NCI-H1105 (cell line): ENCODE measurements at places on chromosomes 2 and 18.

DNA sequence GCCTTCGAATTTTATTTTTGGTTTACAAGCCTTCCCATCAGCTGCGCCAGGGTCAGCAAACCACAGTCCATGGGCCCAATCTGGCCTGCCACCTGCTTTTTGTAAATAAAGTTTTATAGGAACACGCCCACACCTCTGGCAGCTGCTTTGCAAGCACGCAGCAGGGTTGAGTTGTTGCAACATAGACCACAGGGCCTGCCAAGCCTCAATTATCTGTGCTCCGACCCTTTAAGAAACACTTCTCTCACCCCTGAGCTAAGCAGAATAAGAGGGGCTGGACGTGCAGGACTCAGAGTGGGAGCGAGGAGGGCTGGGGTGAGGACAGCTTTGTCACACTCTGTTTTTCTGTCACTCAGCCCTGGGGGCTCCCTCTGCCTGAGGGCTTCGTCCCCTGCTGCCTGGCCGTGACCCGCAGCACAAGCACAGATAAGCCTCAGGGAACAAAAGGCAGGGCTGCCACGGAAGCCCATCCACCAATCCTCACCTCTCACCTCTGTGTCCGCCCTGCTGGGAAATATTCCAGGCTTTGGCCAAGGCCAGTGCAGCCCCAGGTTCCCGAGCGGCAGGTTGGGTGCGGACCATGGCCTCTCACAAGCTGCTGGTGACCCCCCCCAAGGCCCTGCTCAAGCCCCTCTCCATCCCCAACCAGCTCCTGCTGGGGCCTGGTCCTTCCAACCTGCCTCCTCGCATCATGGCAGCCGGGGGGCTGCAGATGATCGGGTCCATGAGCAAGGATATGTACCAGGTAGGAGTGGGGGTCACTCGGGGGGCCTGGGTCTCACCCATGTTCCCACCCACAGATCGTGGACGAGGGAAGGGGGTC is at the start of gene AGXT:
Gene AGXT, plus strand, starts transcription at position 539 of the 823 bp plus-strand sequence. Its CDS starts 42 bp downstream, at position 581.
- no peak for DNase-seq

DNA sequence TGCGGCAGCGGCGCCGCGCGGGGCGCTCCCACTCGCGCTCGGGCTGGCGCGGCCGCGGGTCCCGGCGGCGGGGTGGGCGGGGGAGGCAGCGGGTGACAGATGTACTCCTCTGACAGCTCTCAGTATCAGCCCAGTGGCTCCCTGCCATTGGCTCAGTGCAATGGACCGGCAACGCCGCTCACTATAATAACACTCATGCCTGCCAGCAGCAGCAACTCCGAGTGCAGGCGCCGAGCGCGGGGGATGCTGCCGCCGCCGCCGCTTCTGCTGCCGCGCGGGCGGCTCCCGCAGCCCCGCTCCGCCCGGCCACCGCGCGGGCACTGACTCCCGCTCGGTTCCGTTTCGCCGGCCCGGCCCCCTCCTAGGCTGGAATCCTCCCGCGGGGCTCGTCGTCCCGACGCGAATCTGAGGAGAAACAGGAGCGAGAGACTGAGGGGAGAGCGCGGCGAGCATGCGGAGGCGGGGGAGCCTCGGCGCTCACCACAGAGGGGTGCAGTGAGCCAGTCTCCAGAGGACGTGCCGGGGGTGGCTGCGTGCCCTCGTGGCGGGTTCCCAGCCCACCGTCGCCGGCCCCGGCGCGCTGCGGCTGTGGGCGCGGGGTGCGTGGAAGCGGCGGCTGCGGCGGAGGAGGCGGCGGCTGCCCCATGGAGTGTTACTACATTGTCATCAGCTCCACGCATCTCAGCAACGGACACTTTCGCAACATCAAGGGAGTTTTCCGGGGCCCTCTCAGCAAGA is at the start of gene ZNF804A:
Gene ZNF804A, plus strand, starts transcription at position 214 of the 738 bp plus-strand sequence. Its CDS starts 431 bp downstream, at position 645.
- peak; percentile 57 for DNase-seq

- DNase-seq = no peak
Measured at GRCh38 chr2:135373702-135374101, 157.3 kb downstream of the ZRANB3 start.

DNA sequence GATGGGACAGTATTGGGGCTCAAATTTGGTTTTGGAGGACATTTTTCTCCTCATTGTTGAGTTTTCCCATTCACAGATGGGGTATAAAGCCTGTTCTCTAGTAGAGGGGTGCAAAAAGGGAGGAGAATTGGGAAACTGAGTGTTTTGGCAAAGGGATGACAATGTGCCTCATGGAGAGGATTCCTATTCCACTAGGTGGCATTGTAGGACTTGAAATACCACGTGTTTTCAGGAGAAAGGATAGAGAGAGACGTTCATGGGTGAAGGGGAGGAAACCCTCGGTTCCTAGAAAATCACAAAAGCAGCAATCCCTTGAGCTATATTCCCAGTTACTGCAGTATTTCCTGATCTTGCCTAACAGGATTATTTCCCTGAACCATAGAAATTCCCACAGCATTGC is 113.7 kb upstream of the SRD5A2 start:
- DNase-seq = no peak

DNA sequence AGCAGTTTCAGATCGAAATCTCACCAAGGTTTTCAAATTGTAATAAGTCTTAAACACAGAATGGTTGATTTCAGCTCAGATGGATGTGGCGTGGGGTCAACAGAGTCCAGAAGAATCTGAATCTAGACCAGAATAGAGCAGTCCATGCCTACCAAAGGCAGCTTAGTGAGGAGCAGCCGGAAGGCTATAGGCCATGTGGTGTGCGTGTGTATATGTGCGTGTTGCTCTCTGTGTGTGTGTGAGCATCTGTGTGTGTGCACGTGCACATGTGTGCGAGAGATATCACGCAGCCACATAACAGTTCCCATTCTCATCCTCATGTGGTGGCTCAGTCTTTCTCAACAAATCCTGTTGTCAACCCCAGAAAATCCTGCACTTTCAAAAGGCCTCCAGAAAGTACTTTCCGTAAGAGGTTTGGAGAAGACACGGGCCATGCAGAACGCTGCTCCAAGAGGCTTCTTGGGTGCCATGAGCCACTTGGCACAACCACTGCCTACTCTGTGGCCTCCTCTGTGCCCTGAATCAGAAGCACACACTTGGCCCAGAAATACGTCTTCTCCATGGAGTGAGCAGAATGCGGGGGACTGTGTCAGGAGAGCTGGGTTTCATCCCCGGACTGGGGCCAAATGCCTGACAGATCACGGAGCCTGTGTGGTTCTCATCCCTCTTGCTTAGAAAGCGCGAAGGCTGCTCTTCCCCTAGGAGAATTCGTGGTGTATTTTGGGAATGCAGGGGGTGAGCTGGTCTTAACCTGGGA is 67.3 kb downstream of the ACKR3 start:
- no peak for DNase-seq

DNA sequence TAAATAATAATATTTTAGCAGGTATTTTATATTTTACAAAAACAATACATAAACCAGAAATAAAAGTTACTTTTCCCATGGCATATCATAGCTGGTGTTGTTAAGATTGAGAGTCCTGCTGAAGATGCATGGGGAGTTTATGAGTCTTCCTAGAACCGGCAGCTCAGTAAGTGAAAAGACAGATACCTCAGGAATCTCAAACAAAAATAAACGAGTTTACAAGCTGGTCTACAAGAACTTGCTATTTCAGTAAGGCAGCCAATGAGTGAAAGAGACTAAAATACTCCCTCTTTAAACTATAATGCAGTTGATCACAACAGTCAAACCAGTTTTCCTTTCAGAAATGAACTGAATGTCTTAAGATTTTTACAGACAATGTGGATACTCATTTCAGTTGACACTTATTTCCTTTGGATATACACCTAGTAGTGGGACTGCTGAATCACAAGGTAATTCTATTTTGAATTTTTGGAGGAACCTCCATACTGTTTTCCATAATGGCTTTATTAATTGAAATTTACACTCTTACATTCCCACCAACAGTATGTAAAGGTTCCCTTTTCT is 8.9 kb downstream of the GAREM1 start:
- no peak for DNase-seq

- no peak for DNase-seq
Measured at GRCh38 chr2:164155558-164155957, 419.8 kb upstream of the FIGN start.

- DNase-seq = no peak
Measured at GRCh38 chr18:22179174-22179573, 9.8 kb downstream of the GATA6 start.

GRCh38 chr2:234313558-234313957 is 183.3 kb downstream of the ARL4C start:
- DNase-seq = no peak

- no peak for DNase-seq
Measured at GRCh38 chr18:5410582-5410981, 115.1 kb upstream of the ZBTB14 start.

DNA sequence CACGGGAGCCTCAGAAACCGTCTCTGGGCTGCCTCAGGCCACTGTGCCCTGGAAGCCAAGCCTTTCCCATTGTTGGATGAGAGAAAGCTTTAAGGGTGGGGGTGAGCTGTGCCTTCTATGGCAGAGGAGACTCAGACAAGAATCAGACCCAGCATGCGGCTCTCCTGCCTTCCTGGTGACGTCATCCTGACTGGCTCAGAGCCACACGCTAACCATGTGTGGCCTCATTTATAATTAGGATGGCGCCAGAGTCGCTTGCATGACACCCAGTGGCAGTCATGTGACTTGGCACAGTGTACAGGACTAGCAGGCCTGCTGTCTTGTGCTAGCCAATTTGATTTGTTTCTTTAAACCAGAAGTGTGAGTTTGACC is 99.1 kb downstream of the SH3BP4 start:
- DNase-seq = peak; percentile 97

- no peak for DNase-seq
Measured at GRCh38 chr2:230140667-230141066, 71.9 kb upstream of the SLC16A14 start.

DNA sequence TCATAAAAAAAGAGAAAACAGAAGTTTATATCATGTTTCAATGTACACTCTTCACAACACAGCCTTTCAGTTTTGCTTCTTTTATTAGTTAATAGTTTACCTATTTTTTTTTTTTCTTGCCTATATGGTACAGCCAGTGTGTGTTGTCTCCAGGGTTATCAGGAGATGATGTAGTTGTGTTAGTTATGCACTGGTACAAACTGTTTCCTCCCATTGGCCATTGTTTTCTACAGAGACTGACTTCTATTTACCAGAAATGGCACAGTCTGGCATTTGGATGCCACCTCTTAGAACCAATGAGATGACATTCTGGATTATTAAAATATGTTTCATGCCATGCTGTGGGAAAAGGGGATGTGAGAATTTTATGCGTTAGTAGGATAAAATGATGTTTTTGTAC is 339.4 kb downstream of the PLCL1 start:
- no peak for DNase-seq

DNA sequence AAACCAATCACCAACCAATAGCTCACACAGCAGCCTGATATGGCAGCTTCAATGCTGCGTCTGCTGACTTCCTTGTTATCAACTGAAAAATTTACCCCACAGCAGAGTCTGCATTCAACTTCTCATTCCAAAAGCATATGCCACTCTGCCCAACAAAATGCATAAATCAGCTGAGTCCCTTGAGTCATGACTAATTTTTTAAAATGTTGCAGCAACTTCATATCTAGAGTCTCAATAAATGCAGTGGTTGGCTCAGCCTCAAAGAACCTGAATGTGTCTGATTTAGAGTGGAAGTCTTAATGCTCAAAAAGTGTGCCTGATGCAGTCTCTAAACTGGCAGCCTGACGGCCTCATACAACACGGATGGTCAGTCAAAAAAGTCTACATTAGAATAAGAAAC is 46.5 kb downstream of the FARSB start:
- DNase-seq = no peak

DNA sequence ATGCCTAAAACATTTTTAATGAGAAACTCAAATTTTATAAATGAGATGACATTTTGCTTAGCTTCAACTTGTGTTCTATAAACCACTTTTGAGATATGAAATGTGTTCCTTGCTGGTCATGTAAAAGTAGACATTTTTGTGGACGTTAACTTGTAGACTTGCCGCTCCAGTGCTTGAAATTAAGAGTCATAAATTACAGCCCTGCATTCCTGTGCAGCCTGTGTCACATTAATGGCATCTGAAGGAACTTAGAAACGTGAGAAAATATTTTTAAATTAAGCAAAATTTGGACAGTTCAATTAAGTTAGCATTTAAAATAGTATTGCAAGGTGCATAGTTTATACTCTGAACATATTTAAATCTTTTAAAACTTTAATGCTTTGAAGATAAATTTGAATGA is 98.3 kb upstream of the LDLRAD4 start:
- no peak for DNase-seq

DNA sequence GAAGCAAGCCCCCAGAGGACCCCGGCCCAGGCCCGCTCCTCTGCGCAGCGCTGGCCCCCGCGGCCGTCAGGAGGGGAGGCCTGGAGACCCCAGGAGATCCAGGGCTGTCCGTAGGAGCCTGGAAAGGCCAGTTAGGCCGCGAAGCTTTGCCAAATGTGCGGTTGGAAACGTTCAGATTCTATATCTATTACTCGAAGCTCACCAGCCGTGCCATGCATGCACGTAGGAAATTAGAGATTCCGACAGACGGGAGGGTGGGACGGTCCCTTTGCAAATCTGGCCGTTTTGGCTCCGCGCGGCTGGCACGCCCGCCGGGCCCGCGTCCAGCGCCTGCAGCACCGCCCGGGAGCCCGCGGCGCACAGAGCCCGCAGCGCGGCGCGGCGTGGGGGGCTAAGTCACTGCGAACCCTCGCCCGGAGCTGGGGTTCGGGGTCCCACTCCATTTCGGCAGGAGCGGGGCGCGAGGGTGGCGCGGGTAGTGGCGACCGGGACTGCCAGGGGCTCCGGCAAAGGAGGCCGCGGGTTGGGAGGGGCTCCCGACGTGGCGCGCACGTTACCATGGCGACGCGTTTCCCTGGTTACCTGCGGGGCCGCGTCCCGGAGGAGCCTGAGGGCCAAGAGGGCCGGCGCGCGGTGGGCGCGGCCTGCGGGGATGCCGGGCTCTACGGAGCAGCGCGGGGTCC is 488.6 kb upstream of the SMIM21 start:
- peak; percentile 86 for DNase-seq

GRCh38 chr2:201925056-201925455 is 108.6 kb upstream of the FZD7 start:
- no peak for DNase-seq

- no peak for DNase-seq
Measured at GRCh38 chr18:12154361-12154760, 60.7 kb downstream of the ANKRD62 start.

DNA sequence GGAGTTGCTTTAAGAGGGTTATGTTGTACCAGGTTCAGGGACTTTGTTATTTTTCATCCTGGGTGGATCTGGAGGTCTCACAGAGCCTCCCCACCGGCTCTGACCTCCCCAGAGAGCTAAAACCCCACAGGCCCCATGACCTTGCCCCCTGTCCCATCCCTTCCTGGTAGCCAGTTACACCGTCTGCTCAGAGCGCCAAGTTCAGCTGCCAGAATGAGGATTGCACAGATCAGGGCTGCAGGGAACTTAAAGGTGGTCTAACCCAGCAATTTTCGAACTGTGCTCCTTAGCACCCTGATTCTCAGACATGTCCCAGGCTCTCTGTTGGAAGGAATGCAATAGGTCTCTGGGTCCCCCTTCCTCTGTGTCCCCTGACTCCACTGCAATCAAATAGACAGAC is 32.1 kb downstream of the ATOH8 start:
- no peak for DNase-seq
